ENCODE measurements at places on chromosomes 11 and 22.
A peak's percentile ranks its signal among the peaks of the same experiment; 100 is the strongest.

DNA sequence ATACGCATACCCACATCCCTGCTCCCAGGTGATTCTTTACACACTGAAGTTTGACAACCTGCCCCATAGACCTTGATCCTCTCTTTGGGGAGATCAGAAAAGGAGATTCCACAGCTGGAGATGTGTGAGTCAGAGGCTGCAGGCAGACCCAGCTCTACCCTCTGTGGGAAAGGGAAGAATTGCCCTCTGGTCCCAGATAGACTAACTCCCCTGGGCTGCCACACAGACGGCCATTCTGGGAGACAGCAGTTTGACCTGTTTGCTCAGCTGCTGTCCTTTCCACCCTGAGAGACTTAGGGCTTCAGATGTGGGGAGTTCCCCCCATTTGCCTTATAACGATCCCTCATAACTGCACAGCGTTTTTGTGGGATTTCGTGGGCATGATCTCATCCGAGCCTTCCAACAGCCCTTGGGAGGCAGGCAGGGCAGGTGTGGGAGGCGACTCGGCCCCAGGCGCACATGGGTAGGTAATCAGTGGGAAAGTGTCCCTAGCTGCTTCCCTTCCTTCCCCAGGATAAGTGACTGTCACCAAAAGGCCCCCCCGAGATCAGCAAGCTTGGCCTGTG, 14.1 kb downstream of the FAM83F start:
- no peak for DNase-seq

GRCh38 chr11:122028545-122028944, 87.5 kb downstream of the BLID start:
- no peak for DNase-seq

DNA sequence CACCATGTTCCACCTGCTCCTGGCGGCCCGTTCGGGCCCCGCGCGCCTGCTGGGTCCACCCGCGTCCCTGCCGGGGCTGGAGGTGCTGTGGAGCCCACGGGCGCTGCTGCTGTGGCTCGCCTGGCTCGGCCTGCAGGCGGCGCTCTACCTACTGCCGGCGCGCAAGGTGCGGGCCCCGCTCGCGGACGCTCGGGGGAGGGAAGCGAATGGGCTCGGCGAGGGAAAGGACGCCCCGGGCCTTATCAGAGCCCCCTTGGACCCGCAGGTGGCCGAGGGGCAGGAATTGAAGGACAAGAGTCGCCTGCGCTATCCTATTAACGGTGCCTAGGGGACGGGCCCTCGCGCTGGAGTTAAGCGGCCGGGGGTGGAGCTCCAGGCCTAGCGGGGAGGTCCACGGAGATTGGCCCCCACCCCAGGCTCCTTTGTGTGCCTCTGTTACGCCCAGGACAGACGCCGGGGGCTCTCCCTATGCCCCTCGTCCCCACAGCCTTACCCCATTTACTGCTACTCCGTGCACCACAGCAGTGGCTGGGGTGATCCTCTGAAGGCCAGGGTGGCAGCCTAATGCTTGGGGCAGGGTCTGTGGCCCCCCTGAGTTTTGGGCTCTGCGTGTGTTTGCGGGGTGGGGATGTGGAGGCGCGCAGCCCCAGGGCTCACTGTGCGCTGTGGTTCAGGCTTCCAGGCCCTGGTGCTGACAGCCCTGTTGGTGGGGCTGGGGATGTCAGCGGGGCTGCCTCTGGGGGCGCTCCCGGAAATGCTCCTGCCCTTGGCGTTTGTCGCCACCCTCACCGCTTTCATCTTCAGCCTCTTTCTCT, 1.1 kb downstream of the TM7SF2 start:
- DNase-seq, result no peak

DNA sequence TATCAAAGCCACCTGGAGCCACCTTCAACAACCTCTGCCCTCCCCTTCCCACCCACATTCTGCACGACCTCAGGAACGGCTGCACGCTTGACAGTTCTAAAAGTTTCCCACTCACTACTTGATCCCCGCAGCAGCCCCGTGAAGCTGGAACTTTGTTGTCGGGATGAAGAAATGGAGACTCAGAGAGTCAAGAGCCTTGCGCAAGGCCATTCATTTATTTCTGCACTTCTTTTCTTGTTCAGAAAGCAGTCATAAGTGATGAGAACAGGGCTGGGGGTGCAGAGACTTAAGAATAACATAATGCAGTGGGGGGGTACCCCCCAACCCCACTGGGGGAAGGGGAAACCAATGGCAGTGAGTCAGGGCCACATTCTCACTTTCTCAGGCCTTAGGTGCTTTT, 2.2 kb upstream of the ZFTA start:
- no peak for DNase-seq

GRCh38 chr11:10911907-10912306, 54.1 kb upstream of the ZBED5 start:
- DNase-seq, result no peak

- DNase-seq, result no peak
Observed at GRCh38 chr11:129280027-129280811, 88.1 kb upstream of the ARHGAP32 start.

GRCh38 chr11:130131961-130132850, 27.4 kb upstream of the ST14 start:
- DNase-seq, result no peak

- DNase-seq, result peak; percentile 77
Observed at GRCh38 chr11:128483211-128483788, 104.1 kb downstream of the ETS1 start.

DNA sequence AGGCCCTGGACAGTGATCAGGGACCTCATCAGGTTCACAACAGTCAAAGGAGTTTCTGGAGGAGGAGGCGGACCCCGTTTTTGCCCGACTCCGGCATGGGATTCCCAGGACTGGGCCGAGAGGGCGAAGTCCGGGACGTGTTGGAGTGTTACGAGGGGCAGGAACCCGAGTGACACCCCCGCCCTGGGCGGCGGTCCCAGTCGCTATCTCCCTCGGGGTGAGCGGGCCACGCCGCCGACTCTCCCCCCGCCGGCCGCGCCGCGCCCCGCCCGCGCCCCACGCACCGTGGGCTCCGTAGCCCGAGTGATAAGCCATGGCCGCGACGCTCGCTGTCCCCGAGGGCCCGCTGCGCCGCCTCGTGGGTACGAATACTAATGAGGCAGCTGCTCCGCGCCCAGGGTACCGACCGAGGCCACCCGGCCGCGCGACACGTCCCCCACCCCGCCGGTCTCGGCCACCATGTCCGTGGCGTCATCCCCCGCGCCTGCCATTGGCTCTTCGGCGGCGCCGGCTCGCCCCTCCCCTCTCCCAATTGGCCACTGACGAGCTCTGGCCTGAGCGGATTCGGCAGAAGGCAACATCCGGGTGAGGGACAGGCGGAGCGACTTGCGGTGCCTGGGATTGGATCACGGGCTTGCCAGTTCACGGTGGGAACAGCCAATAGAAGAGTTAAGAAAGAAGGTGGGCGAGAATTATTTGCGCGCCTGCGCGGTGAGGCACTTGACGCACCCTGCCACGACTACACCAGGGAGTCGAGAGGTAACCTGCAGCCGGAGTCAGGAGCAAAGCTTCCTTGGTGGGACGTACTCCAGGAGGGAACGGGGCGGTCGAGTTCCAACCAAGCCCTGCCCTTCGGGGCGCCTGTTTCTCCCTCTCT, at the start of gene YIF1A:
Gene YIF1A, minus strand, starts transcription at position 473 of the 877 bp plus-strand sequence. Its CDS starts 158 bp downstream, at position 315.
- peak; percentile 99 for DNase-seq

DNA sequence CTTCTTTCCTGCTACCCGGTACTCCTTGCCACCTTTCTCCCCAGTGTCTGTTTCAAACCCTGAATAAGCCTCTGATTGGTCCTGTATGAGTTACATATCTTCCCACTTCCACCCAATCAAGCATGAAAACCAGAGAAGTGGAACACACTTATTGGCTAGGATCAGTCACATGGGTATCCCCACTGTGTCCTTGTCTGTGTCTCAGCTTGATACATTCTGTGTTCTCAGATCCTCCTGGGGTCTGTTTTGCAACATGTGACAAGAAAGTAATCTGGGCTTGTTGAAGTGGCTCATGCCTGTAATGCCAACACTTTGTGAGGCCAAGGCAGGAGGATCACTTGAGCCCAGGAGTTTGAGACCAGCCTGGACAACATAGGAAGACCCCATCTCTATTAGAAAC, 23.9 kb downstream of the MCHR1 start:
- no peak for DNase-seq

DNA sequence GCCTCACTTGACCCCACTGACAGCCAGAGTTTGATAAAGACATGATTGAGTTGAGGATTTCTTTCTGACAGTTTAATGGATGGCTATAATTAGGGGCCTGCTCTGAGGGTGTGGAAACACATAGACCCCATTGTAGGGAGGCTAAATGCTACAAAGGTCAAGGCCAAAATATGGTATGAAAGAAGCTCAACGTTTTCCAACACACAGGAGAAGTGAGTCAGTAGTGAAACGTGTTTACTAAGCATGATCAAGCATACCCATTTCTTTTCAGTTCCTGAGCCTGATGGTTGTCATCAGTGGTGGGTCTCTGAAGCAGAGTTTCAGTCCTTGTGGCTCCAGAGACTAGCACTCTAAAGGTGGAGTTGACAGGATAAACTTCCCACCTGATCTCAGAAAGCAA, 69.7 kb downstream of the SNX19 start:
- DNase-seq, result no peak

- DNase-seq, result no peak
Observed at GRCh38 chr11:92198268-92198667, 26.4 kb upstream of the FAT3 start.

DNA sequence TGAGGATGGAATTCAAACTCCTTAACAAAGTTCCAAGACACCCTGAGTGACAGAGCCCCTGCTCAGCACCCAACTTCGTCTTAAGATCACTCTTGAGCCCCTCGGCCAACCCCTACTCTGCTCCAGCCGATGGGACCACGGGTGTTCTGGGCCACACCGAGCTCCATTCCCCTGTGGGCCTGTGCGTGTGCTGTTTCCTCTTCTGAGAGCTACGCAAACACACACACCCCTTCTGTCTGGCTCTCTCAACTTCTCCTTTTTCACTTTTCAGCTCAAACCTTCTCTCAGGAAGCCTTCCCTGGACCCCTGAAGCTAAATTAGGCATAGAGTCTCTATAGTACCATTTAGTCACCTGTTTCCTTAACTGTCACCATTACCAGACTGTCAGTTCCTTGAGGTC, 37.5 kb upstream of the NNMT start:
- no peak for DNase-seq

GRCh38 chr11:68763181-68763721, 11.9 kb upstream of the TESMIN start:
- DNase-seq, result no peak

DNA sequence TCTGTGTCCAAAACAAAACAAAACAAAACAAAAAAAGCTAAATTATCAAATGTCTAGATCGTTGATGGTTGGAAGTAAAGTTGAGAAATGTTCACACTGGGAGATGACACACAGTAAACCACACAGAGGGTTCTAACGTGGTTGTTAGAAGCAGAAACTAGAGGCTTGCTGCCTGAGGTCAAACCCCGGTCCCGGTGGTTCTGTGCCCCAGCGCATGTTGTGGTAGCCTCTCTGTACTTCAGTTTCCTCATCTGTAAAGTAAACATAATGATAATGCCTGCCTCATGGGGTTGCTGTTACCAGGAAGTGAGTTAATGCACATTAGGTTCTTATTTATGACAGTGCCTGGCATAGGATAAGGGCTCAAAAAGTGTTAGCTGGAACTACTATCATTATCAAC, 33.4 kb downstream of the PPARA start:
- no peak for DNase-seq

GRCh38 chr22:40271440-40271839, 74.9 kb upstream of the ADSL start:
- no peak for DNase-seq

GRCh38 chr22:30216710-30217109, 29.8 kb downstream of the LIF start:
- no peak for DNase-seq

DNA sequence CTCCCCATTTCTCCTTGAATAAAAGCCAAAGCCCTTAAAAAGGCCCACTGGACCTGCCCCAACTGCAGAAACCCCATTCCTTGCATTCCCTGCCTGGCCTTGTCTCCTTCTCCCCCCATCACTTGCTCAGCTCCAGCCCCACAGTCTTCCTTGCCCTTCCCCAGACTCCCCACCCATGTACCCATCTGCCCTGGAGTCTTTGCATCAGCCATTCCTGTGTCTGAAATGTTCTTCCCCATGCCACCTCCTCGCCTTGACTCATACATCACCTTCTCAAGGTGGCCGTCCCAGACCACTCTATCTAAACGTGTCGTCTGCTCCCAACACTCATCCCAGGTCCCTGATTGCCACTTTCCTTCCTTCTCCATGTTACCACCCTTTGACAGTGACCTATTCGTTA, 77.4 kb upstream of the SHANK2 start:
- no peak for DNase-seq

All from GM12864 (cell line).